ENCODE measurements at places on chromosomes 13 and 19.

GRCh38 chr19:17735410-17735809, 15.9 kb upstream of the FCHO1 start:
- DNase-seq: no peak

- no peak for DNase-seq
Observed at GRCh38 chr13:81597101-81597500, 1256.2 kb upstream of the SPRY2 start.

DNA sequence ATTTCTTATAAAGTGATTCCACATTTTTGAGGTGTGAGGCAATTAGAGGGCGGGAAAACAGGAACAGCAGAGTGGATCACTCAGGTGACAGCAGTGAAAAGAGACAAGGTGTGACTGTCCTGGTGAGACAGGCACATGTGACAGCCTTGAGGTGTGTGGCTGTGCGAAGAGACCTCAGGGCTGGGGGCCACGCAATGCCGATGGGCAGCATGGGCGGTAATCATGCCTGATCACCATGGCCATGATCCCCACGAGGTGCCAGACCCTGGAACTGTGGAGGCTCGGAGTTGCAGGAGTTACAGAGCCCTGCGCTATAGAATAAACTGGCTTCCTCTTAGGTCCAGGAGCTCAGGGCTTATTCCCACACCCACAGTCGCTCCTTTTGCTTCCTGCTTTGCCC, 2.0 kb downstream of the SPACA6 start:
- DNase-seq: no peak

DNA sequence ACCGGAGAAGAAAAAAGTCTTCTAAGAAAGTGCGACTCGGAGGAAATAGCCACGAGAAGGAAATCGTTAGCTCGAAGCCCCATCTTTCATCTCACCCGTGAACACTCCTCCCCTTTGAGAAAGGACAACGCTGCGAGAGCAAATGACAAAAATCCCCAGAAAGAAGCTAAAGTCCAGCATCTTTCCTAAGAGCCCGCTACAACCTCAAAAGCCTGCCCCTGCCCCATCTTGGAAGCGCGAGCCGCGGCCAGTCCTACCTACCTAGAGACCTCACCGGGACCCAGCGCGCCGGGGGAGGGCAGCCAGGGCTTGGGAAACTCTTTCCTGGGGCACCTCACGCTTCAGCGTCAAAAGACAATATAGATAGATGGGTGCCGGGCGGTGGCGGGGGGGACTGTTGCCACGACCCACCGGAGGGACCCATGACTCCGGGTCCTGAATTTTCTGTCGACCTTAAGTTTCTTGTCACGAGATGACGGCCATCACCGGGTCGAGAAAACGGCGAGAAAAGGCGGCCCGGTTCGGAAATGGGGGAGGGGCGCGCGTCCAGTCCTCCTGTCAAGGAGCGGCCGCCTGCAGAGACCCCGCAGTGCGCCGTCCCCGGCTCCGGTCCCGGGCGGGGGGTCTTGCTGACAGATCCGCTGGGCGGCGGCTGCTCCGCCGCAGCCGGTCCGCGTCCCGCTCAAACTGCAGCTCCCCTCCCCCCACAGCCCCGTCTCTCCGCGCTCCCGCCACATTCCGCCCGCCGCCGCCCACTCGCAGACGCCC, 65.9 kb downstream of the KCNRG start:
- DNase-seq: peak; percentile 73

GRCh38 chr13:39527961-39528660, 74.9 kb downstream of the LHFPL6 start:
- DNase-seq: no peak

DNA sequence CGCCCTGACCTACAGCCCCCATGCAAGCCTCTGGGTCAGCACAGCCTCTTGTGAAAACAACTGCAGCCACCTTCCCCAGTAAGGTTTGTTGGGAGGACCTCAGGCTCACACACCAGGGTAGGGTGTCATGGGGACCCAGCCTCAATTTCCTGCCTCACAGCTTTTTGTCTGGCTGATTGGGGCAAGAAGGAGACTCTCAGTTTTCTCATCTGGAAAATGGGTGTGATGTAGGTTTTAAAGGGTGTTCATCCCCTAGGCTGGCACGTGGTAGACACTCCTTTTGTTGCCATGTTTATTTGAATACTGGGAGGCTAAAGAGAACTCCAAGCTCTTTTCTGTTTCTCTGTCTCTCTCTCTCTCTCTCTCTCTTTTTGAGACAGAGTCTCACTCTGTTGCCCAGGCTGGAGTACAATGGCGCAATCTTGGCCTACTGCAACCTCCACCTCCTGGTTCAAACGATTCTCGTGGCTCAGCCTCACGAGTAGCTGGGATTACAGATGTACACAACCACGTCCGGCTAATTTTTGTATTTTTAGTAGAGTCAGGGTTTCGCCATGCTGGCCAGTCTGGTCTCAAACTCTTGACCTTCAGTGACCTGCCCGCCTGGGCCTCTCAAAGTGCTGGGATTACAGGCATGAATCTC, 18.2 kb upstream of the PLAUR start:
- no peak for DNase-seq

DNA sequence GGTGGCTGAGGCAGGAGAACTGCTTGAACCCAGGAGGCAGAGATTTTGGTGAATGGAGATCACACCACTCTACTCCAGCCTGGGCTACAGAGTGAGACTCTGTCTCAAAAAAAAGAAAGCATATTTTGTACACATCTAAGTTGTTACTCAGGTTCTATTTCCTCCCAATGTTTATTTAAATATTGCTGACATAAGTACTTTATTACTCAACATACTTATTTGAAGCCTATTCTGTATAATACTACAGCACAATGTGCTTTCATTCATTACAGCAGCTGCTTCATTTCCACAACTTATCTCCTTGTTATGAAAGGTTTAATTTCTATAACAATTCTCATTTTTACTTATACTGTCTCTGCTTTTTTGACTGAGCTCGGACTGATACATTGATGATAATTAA, 495.7 kb downstream of the SLITRK1 start:
- no peak for DNase-seq

- DNase-seq: no peak
Observed at GRCh38 chr13:46520166-46520565, 32.8 kb upstream of the LRCH1 start.

GRCh38 chr19:16445238-16446107, 26.3 kb downstream of the EPS15L1 start:
- no peak for DNase-seq

- no peak for DNase-seq
Observed at GRCh38 chr19:40740747-40741146, 9.5 kb downstream of the ACTMAP start.

- no peak for DNase-seq
Observed at GRCh38 chr19:43674183-43674582, 4.2 kb upstream of the PLAUR start.

GRCh38 chr13:32889986-32890565, 126.1 kb upstream of the KL start:
- DNase-seq: no peak

- peak; percentile 93 for DNase-seq
Observed at GRCh38 chr19:33778089-33778791, 18.4 kb upstream of the KCTD15 start.

GRCh38 chr13:50989476-50989875, 79.9 kb downstream of the RNASEH2B start:
- no peak for DNase-seq

DNA sequence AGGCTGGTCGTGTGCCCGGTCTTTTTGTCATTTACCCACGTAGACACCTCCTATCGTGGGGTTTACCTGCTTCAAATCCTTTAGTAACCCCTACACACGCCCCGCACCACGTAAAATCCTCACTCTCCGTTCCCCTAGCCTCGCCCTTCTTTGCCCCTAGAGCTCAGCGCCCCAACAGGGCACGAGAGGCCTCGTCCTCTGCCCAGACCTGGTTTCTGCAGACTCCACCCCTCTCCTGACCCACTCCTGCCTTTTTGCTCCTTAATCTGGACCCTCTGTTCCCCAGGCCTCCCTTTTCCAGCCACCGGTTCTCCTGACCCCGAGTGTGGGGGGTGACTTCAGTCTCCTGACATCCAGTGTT, 412 bp downstream of the ZNF528 start:
- peak; percentile 30 for DNase-seq

DNA sequence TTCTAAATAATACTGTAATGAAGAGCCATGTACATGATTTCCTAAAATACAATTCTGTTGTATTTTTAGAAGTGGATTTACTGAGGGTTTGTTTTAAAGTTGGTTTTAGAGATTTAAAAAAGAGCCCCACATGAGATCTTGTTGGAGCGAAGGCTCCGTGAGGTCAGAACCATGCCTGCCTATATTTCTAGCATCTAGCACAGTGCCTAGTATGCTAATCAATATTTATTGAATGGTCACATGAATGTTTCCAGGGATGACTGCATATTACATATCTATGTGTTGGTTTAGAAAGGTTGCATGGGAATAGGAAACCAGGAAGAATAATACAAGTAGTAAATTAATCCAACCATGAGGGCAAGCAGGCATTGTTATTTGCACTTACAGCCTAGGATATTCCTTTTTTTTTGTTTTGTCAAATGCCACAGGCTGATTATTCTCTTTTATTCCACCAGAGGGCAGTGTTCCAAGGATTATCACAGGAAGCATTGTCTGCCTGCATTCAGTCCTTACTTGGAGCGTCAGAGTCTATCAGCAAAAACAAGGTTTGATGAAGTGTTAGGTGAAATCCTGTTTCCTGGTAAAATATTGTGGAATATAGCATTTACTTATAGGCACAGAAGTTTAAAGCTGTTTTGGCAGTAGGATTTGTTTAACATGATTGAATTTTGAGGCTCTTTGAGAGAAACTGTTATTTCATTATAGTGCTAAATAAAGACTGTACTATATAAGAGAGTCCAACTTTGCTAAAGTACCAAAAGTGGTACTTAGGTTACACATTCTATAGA, 46.8 kb downstream of the COG3 start:
- DNase-seq: no peak

DNA sequence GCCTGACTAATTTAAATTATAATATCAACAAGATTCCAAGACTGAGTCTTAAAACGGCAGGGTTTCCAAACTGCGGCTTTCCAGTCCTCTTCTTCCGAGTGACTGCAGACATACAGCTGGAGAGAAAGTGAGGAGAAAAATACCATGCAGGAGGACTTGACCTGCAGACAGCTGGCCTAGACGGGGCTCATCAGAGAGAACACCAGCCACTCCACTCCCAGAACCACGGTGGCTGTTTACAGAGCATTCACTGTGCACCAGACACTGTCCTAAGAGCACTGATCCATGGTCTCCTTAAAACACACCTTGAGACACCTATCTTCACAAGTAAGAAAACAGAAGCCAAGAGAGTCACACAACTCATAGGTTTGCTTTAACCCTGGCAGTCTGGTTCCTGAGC, 152.7 kb downstream of the MIPEP start:
- DNase-seq: no peak

- no peak for DNase-seq
Observed at GRCh38 chr19:13363245-13363644, 143.0 kb downstream of the CACNA1A start.

- no peak for DNase-seq
Observed at GRCh38 chr19:2230033-2230531, 6.0 kb downstream of the PLEKHJ1 start.

GRCh38 chr19:23075031-23075733, 41.6 kb upstream of the ZNF730 start:
- peak; percentile 42 for DNase-seq

GRCh38 chr19:28948566-28948965, 264.4 kb downstream of the UQCRFS1 start:
- no peak for DNase-seq

DNA sequence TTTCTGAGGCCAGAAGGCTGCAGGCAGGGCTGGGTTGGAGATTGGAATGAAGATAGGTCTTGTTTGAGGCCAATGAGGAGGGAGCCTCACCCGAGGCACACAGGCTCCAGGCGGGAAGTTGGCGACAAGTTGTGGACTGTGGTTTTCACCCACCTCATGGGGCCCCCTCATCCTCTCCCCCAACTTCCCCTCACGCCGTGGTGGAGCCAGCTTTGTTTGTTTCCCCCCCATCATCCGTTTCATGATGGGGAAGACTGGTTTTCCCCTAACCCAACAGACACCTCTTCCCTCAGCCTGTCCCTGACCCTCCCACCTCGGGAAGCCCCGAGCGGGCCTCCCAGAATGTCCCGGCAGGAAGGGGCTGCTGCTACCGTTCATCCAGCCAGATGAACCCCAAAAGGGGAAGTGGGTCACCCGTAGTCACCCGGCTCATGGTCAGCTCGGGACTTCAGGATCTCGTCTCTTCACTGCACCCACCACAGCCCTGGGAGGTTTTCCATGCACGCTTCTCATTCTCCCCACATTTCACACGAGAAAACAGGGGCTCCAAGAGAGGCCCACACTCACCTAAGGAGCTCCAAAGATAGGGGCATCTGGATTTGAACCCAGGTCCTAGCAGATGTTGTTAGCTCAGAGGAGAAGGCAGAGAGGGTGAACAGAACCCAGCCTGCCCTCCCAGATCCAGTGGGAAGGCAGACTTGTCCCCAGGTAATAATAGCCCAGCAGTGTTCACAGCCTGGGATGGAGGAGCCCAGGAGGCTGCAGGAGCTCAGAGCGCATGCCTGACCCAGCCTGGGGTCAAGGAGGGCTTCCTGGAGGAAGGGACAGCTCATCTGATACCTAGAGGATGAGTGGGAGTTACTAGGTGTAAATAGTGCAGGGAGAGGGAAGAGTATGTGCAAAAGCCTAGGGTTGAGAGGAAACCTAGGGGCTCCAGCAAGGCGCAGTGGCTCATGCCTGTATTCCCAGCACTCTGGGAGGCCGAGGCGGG, 23.5 kb downstream of the CEACAM16 start:
- no peak for DNase-seq

GRCh38 chr13:94170145-94170571, 309.3 kb downstream of the DCT start:
- DNase-seq: no peak

GRCh38 chr13:70585109-70585508, 476.9 kb upstream of the KLHL1 start:
- no peak for DNase-seq

GRCh38 chr19:58483776-58484175, 7.6 kb downstream of the ZNF446 start:
- no peak for DNase-seq

DNA sequence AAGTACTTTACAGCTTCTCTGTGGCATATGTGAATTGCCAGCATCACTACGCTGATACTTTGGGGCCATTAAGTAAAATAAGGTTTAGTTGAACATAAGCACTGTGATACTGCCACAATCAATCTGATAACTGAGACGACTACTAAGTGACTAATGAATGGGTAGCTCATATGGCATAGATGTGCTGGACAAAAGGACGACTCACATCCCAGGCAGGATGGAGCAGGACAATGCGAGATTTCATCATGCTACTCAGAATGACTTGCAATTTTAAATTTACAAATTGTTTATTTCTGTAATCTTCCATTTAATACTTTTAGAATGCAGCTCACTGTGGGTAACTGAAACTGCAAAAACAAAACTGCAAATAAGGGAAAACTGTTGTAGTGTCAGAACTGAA, 13.6 kb downstream of the CCDC122 start:
- no peak for DNase-seq

GRCh38 chr19:58317476-58318072, 9.2 kb upstream of the ZSCAN22 start:
- no peak for DNase-seq

GRCh38 chr13:51764184-51765141, 39.5 kb downstream of the DHRS12 start:
- DNase-seq: peak; percentile 74
